ENCODE measurements at places on chromosomes 6 and 20.

DNA sequence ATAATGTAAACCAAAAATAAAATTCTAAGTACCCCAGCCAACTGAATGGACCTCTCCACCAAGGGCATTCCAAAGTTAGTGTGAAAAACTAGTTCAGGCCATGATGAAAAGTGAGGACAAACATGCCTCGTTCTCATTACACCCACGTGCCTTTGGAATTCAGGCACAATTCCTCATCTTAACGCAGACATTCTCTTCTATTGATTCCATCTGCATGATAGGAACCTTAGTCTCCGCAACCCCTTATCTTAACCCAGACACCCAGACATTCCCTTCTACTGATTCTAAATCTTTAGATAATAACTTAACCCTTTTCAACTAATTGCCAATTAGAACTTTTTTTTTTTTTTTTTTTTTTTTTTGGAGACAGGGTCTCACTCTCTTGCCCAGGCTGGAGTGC is 7.6 kb upstream of the SERPINB6 start:
- DNase-seq: no peak

DNA sequence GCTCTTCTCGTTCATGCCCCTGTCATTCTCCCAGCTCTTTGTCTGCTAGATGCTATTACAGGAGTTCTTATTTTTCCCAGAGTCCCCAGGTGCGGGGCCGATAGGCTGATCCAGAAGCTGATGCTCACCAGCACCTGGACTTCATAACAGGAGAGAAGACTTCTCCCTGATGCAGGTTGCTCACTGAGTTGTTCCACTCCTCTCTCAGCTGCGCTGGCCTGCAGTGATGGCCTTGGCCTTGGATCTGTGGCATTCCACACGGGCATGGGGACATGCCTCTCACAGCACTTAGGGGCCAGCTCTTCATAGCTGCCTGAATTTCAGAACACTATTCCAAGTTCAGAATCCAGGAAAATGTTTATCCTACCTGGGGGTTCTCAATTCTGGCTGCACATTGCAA is 7.1 kb upstream of the TXNDC5 start:
- DNase-seq: no peak

GRCh38 chr6:157163434-157164159 is 159.7 kb downstream of the TMEM242 start:
- DNase-seq: no peak

DNA sequence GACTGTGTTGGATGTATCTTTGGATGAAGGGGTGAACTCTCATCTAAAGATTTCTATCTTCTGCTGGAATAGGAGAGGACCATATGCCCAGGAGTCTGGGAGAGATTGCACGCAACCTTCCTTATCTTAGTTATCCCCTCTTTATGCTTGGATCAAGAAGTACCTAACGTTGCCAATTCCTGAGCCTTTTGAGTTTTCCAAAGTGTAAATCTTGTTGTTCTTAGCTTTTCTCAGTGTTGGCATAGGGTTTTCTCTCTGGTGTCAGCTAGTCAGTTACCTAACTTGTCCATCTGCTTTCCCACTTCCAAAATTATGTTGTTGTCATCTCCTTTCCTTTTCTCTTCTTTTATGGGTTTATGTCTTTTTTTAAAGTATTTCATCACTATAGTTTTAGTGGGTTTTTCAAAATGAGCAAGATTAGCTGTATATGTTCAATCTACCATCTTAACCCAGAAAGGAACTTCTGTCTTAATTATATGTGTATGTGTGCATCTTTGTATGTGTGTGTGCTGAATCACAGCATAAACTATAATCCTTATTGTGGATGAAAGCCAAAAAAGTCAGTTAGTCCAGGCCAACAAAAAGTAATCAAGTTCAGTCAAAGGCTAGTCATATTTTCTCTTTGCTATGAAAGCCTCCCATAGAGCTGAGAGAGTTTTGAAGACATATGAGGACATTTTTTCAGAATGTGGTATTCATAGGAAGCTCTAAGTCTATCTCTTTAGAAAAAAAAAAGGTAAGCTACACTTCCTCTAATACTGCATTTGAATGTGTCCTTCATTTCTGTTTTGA is 72.1 kb downstream of the KHDC1L start:
- DNase-seq: no peak

DNA sequence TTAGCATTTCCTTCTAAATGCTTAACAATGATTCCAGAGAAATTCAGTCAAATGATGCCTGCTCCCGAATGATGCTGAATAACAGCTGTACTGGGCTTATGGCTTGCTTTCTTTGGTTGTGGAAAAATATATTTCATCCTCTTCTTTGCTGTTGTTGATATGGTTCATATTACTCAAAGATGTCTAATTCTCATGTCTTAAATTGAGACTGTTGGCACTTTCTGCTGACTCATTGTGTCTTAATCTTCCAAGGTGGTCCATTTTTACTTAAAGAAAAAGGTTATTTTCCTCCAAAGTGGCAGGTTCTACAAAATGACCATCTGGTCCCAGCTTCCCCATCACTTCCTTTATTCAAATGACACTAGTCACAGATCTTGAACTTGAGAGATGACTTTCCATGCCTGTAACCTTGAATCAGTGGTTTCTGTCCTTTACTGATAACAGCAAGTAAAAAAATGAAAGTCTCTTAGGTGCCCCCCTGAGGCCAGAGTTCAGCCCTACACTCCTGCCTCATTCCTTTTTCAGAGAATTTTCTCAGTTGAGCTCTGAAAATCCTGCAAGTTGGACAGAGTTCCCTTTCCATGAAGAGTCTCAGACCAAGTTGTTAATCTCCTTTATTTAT is 6.9 kb downstream of the SNAP25 start:
- no peak for DNase-seq

DNA sequence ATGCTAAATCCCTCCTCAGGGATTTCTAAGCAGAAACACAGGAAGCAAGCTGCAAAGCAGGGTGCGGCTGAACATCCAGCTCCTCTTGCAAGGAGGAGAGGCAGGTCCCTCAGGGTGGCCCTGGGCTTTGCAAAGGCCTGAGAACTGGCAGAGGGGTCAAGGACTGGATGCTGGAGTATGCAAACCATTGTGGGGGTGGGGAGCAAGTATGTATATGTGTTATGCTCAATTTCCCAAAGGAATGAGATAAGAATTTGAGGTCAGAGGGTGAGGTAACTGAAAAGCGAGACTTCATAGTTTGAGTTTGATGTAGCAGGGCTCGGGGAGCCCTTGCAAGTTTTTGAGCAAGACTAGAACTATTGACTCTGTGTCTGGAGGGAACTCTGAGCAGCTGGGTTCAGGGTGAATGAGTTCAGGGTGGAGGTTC is 11.2 kb downstream of the SLC22A2 start:
- peak; percentile 64 for DNase-seq

Data from sciatic nerve (tissue), 2 donors.